ENCODE measurements at places on chromosomes 6 and 20. TPM values are rescaled to one million over a fixed set of nuclear protein-coding genes. Genes with fewer than 3 reads are reported as not detected.

The PAQR8 gene
- total RNA-seq: 12.8 TPM

The IL17F gene
- total RNA-seq: not detected

The RPL7L1 gene
- total RNA-seq: 156 TPM

The CAGE1 gene
- under 0.01 TPM for total RNA-seq

The COL21A1 gene
- 1.9 TPM for total RNA-seq
